ENCODE measurements at places on chromosomes 1 and 21.

DNA sequence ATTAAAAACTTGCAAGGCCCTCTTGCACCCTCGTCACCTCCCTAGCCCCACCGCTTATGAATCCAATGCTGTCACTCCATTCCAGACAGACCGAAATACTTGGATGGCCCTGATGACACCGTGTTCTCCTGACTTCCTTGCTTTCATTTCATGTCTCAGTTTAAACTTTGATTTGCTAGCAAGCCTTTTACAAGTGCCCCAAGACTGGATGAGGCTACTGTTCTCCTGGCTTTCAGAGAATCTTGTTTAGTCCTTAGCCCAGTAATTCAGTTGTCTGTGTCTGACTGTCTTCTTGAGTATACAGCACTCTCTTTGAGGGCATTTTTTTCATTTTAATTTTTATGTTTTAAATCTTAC is 824 bp upstream of the IFI44L start:
- no peak for DNase-seq

DNA sequence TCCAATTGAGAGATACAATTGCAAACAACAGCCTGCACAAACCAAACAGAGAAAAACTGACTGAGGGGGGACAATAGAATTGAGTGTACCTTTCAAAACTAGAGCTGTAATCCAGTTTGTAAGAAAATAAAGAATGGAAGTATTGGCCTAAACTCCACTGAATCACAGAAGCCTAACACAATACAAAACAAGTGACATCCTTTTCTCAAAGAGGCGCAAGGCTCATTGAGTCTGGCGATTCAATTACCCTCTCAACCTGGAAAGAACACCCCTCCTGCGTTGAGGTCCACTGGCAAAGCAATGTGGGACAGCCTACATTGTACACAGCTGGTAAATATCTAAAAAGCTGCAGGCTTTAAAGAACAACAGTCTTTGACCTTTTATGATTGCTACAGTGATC is 182.6 kb downstream of the DPYD start:
- no peak for DNase-seq

- peak; percentile 10 for DNase-seq
These were observed 37.3 kb downstream of the NENF start for GRCh38 chr1:212470059-212470458.

GRCh38 chr1:212760126-212760823 is 31.3 kb downstream of the NSL1 start:
- DNase-seq: no peak

GRCh38 chr1:98325646-98326440 is 335.7 kb upstream of the SNX7 start:
- peak; percentile 82 for DNase-seq

DNA sequence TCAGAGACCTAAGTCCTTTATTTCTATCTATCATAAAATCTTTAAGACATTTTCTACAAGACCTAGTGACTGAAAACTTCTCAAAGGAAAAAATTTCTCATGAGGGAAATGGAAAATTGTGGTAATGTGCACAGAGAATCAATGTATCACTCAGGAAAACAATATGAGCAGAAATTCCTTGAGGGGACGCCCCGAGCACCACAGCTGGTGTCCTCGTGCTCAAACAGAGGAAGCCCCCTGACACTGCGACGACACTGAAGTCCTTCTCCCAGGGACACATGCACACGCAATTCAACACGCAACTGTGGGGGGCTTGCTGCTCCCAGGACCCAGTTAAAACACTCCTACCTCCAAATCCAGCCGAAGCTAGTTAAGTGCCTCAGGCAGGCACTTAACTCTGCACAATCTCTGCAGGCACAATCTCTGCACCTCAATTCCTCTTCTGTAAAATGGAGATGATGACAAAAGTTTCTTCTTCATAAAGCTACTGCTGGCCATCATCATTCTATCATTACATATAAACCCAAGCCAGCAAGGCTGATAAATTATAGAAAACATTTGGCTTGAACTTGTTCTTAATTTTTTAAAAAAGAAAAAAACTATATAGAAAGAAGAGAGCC is 16.0 kb downstream of the ZBTB17 start:
- DNase-seq: no peak

- no peak for DNase-seq
These were observed 3.1 kb downstream of the KLHDC8A start for GRCh38 chr1:205353612-205354011.

DNA sequence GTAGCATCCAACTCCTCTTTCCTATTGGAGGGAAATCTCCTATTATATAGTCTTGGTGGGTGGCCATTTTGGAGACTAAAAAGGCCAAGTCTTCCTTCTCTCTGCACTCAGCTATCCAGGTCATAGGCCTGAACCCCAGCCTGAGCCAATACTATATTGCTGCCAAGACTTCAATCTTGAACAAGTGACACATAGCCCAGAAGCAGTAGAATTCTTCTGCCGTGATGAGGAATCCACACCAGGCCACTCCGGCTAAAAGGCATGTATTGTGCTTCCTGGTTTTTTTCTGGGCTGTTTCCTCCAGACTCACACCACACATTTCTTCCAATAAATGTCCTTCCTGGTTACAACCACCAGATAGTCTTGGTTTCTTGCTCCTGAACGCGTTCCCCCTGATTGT is 43.0 kb downstream of the ATF3 start:
- DNase-seq: no peak

GRCh38 chr1:20654104-20654690 is 7.0 kb downstream of the DDOST start:
- DNase-seq: no peak

GRCh38 chr1:229879746-229880145 is 187.3 kb upstream of the GALNT2 start:
- peak; percentile 34 for DNase-seq
